Testis (tissue), 5 donors: ENCODE measurements at places on chromosomes 1 and 21. TPM values are rescaled to one million over a fixed set of nuclear protein-coding genes. Genes with fewer than 3 reads are reported as not detected.

- peak; percentile 42 for DNase-seq
These were observed 45.4 kb downstream of the S100B start for GRCh38 chr21:46559291-46559983.

DNA sequence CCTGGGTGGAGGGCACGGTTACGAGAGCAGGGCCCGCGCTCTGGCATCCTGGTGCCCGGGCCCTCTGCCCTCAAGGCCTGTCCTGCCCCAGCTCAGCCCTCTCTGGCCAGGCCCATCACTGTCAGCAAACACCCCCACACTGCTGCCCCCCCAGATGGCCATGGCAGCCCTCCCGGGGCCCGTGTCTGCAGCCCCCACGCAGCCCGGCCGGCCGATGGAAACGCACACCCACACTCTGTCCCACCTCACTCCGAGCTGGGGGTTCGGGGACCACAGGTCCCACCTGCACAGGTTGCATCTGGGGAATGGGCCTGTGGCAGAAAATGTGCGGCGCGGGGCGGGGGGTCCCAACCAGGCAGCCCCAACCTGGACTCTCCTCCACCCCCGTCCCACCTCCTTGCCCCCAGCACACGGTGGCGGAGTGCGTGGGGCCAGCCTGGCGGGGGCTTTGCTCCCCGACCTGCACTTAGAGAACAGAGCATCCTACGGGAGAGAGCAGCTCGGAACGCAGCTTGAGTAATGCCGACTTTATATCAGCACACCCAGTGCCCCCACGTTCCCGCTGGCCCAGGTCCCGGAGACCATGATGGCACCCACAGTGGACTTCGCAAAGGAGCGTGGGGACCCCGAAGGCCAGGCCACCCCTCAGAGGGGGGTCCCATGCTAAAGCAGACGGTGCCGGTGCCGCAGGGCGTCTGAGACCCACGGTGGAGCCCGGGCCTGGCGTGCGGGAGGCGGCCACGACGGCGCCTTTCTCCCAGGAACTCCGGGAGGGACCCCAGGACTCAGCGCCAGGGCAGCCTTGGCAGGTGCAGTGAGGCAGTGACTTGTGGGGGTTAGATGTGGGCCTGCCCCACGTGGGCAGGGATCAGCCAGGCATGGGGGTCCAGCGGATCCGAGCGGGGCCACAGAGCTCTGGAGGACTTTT lies 7.5 kb upstream of the RNF223 start:
- peak; percentile 11 for DNase-seq

DNA sequence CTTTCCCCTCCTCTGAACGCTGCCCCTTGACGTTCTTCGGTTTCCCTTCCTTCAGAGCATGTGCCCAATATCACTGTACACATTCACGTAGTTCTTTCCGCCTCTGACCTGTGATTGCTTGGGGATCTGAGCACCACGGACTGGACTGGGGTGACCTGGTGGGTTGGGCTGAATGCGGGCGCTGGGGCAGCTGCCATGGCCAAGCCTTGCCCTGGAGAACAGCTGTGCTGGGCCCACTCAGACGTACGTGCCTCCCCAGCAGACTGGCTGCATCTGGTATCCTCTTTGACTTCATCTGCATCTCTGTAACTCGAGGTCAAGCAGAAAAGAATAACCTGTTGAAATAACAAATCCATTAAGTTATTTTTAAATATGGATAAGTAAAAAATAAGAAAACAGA lies 35.1 kb upstream of the DISC1 start:
- DNase-seq: no peak

The SDC3 gene
- 3.9 TPM for total RNA-seq
